Fibroblast of lung (primary cell): ENCODE measurements at places on chromosomes 4 and X. TPM values are rescaled to one million over a fixed set of nuclear protein-coding genes. Genes with fewer than 3 reads are reported as not detected.

The TIGD4 gene
- under 0.01 TPM in 2 replicates for total RNA-seq

The HSFX4 gene
- total RNA-seq, result not detected in 2 replicates

The CXCL1 gene
- 1.5 and 2.3 TPM in 2 replicates for total RNA-seq

DNA sequence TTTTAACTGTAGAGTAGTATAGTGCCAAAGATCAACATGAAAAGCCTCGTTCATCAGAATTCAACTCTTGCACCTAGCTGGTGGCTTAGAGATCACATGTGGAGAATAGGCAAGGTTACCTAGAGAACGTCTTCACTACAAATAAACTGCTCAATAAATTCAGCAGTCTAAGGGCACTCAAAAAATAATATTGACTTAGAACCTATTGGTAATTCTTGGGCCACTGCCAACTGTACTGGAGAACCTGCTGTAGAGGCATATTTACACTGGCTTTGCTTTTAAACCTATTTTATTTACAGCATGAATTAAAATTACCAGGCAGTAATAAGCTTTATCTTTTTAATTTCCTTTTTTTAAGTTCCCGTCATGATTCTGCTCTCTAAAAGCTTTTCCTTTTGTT is 343.7 kb downstream of the PDHA2 start:
- no peak for DNase-seq

DNA sequence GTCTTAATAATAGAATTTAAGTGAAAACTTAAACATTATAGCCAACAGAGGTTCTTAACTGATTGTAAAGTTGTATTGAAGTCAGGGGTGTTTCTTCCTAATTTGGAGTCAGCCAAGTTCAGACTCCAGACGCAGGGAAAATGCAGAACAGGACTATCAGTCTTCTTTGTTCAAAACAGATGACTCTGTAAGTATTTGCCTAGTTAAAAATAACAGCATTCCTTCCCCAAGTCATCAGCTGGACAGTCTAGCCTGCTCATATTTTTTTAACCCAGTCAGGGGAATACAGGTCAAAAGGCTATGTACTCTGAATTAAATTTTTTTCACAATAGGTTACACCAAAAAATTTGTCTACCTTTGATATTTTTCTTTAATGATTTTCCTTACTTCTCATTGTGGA is 73.8 kb upstream of the DCLK2 start:
- DNase-seq, result peak; percentile 43

GRCh38 chr4:152459326-152459725 is 76.6 kb downstream of the FBXW7 start:
- DNase-seq, result no peak

DNA sequence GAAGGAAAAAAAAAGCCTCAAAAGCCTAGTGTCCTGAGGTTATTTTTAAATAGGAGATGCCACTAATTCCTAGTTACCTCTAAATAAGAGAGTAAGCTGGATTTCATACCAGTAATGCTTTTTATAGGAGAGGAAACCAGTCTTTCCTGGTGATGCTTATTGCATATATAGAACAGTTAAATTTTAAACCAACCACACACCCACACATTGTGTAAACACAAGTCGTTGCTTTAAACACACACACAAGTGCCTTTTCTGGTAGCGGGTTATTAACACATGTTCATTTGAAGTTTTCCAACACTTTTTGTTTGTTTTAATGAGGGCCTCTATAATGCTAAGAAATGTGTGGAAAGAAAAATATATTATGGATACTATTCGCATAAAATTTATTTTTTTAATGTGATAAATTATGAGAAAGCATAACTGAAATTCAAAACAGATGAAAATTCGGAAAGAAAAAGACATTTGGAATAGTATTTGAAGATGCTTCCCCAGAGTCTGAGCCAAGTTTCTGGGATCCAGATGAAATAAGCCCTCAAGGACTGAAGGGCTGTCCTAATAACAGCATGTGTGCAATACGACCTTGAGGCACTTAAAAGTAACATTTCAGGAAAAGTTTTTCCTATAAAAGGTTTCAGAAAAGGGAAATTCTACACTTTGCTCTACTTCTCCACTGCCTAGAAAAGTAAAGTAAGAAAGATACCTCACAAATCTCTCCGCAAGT is 2.0 kb downstream of the ANTXR2 start:
- peak; percentile 41 for DNase-seq

DNA sequence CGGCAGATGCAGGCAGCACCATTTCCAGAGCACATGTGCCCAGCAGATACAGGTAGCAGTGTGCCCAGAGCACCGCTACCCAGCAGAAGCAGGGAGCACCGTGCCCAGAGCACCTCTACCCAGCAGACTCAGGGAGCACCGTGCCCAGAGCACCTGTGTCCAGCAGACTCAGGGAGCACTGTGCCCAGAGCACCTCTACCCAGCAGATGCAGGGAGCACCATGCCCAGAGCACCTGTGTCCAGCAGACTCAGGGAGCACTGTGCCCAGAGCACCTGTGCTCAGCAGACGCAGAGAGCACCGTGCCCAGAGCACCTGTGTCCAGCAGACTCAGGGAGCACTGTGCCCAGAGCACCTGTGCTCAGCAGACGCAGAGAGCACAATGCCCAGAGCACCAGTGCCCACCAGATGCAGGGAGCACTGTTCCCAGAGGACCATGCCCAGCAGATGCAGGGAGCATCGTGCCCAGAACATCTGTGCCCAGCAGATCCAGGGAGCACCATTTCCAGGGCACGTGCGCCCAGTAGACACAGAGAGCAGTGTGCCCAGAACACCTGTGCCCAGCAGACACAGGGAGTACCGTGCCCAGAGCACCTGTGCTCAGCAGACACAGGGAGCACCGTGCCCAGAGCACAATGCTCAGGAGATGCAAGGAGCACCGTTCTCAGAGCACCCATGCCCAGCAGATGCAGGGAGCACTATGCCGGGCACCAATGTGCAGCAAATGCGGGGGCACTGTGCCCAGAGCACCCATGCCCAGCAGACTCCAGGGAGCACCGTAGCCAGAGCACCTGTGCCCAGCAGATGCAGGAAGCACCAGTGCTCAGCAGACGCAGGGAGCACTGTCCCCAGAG is 236.4 kb downstream of the DHRSX start:
- DNase-seq, result no peak

DNA sequence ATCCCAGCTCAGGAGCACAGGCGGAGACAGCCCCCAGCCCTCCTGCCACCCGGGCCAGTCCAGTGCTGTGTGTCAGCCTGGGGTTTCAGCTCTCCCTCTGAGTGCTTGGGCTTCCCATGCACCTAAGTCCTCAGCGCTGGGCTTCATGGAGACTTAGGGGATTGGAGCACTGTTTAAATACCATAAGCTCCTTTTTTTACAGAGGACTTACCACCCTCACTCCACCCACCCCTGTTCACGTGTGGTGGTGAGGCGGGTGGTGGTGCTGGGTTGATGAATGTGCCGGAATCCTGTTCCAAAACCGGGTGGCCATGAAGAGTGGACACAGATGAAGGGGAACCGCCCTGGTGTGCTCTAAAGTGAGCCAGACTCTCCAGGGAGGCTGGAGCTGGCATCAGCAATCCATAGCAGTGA is 66.9 kb downstream of the PSAPL1 start:
- DNase-seq, result no peak

DNA sequence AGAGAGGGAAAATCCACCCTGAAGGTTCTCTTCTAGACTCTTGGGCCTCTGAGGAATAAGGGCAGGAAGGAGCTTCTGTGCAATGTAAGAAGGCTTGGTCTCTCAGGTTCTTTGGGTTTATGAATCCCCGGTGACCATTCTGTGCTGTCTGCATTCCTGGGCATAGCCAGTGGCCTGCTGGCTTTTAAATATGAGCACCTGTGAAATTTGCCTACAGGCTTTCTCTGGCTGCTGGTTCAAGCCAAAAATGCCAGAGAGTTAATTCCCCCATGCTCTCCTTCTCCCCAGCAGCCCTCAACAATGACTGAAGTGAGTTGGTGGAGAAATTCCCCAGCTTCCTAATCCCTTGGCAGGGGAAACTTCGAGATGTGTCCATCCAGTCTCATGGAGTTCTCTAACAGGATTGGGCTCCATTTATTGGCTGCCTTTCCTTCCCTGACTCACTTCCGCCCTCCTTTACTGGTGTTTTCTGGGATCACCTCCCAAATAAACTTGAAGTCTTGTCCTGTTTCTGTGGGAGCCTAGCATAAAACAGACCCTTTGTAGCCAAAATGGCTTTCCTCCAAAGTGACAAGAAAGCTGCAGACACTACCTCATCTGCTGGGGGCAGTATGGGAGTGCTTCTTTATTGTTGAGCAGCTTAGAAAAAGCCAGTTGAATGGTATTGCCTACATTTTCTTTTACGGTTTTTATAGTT is 179.4 kb upstream of the CASK start:
- peak; percentile 47 for DNase-seq

DNA sequence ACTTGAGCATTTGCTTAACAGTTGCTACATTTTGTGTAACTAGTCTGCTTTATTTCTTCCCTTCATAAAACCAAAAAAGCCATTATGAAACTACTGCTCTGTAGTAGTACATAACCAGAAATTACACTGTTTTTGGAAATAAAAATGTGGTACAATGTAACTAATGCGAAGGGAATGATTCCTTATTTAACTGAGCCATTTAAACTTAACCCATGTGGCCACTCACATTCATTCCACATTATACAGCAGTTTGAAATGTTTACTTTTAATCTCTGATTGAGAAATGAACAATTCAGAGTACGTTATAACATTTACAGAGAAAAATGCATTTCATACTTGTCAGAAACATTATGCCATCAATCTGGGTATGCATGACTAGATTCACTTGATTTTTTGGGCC is 94.2 kb downstream of the NYX start:
- DNase-seq, result peak; percentile 25

DNA sequence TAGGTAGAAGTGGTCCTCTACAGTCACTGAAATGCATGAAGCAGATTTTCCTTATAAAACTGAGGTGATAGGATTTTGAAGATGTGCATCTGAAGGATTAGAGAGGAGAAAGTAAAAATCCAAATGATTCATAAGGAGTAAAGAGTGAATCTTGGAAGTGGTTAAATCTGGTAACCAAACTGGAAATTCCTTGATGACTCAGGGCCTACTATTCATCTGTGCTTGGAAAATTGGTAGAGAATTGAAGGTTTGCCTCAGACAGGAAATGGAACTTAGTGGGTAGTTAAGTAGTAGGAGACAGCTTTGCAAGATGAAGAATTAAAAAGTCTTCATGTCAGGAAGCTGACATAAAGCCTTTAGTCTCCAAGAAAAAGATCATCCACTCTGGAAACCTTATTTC is 368.9 kb upstream of the CTSO start:
- peak; percentile 94 for DNase-seq
